ENCODE measurements at places on chromosomes 3 and 15. TPM values are rescaled to one million over a fixed set of nuclear protein-coding genes. Genes with fewer than 3 reads are reported as not detected.
A peak's percentile ranks its signal among the peaks of the same experiment; 100 is the strongest.

GRCh38 chr3:153445817-153446216 lies 283.8 kb downstream of the RAP2B start:
- DNase-seq, result no peak

- DNase-seq, result no peak
Measured at GRCh38 chr15:99328106-99329072, 77.1 kb downstream of the LRRC28 start.

GRCh38 chr3:105997800-105998526 lies 129.2 kb upstream of the CBLB start:
- DNase-seq, result no peak

GRCh38 chr3:140251678-140252077 lies 316.7 kb downstream of the CLSTN2 start:
- no peak for DNase-seq

DNA sequence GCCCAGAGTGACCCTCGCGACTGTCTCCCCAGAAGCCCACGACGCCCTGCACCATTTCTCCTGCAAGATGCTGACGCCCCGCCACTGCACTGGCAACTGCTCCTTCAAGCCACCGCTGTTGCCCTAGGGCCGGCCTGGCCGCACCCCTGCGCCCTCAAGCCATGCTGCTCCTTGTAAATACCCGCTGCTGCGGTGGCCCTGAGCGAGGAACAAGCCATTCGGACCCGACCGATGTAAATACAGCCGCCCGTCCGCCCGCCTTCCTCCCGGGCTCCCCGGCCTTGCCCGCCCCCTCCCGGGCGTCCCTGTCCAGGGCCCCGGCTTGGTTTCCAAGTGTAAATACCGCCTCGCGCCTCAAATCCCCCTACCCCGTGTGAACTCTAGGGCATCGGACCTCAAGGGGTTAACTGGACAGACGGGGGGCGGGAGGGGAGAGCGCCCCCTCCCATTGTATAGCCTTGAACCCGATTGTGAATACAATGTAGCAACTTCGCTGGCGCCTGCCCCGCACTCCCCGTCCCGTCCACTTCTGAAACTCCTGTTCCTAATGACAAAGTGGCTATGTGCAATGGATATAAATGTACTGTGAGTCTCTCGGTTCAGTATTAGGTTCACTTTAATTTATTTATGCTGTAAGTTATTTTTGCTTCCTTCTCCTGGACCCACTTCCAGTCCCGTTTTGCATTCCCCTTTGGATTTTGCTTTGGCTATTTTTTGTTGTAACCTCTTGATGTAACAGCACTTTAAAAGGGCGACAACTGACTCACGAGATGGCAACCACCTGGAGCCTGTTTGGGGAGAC lies 5.9 kb downstream of the RNU6-1 start:
- DNase-seq, result no peak

GRCh38 chr3:195073866-195074860 lies 196.8 kb downstream of the XXYLT1 start:
- no peak for DNase-seq

GRCh38 chr3:160129459-160130061 lies 95.7 kb upstream of the C3orf80 start:
- DNase-seq, result no peak

GRCh38 chr15:43905755-43906154 lies 79.0 kb downstream of the WDR76 start:
- DNase-seq, result no peak

GRCh38 chr3:127070776-127071175 lies 87.9 kb downstream of the PLXNA1 start:
- DNase-seq, result no peak

GRCh38 chr3:10192953-10193691 lies 28.4 kb downstream of the IRAK2 start:
- no peak for DNase-seq

- DNase-seq, result no peak
Measured at GRCh38 chr3:48232232-48232631, 8.7 kb upstream of the ZNF589 start.

DNA sequence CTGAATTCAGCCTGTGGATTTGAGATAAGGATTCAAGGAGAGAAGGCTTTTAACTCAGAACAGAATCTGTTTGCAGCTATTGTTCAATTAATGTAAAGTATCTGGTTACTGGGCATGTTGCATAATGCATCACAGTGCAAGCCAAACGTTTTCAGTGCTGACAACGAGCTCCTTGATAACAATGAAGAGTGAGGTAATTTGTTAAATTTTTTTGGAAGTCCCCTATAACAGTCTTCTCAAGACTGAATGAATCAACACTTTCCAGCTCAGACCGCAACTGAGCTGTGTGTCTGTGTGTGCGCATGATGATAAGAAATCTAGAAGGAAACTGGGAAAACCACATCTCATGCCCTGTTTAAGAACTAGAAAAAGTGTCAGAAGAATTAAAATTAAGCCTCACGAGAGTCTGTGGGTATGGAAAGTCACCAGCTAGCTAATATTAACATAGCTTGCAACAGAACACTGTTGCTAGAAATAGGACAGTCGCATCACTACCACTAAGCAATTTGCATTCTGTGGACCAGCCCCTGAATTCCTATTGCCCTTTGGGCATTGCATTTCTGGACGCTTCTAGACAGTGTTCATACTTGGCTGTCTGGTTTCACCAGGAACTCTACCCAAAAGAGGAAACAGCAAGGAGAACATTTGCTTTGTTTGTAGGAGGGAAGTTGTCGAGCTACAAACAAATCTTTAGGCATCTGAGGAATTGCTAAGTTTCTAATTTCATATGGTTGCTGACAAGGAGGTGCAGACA lies 43.7 kb upstream of the ATP2C1 start:
- DNase-seq, result peak; percentile 24

DNA sequence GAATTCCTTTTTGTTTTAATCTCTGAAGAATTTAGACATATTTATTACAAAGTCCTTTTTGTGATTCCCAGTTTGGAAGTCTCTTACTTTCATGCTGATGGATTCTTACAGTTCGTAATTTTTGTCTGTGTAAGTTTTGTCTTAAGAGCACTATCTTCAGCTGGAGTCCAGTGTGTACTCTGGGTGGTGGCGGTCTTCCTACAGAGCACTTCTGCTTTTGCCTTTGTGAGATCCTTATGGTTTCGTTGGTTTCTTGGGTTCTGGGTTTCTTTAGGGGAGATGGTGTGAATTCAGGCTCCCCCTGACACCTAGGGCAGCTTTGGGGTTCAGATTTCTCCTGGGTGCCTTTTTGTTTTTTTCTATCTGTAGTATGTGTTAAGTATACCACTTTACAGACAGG lies 45.3 kb downstream of the PLS1 start:
- no peak for DNase-seq

DNAH1 gene
- 5.4 TPM for total RNA-seq

SPINT1 gene
- 50.8 TPM for total RNA-seq

CHRM5 gene
- not detected for total RNA-seq

SLC22A13 gene
- total RNA-seq, result 0.30 TPM

EPHB3 gene
- 44.4 TPM for total RNA-seq

SLC12A1 gene
- total RNA-seq, result not detected

THRB gene
- 18.1 TPM for total RNA-seq
